ENCODE measurements at places on chromosomes 7 and 10.

DNA sequence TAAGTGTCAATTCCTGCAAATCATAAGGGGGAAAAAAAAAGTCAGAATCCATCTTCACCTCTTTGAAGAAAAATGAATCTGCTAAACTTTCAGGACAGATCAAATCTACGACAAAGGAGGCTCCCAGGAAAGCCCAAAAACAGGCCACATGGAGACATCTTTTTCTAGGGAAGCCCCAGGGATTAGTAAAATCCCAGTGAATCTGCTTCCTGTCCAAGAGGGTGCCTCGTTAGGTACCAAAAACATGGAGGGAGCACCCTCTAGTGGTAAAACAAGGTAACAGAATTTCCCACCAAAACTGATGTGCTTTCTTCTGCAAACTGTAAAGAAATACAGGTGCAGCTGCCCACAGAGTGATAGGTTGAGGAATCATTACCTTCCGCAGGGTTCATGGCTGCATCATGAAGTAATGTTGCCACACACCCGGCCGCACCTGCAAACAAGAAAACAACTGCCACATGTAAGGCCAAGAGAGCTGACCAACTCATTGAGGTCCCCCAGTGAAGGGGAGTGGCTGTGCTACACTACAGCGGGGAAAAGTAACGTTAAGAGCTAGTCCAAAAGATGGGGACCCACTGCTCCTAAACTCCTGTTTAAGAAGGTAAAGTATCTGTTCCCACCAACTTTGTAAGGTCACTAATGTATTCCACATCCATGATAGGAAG lies 7.9 kb downstream of the SLC25A28 start:
- DNase-seq = no peak

DNA sequence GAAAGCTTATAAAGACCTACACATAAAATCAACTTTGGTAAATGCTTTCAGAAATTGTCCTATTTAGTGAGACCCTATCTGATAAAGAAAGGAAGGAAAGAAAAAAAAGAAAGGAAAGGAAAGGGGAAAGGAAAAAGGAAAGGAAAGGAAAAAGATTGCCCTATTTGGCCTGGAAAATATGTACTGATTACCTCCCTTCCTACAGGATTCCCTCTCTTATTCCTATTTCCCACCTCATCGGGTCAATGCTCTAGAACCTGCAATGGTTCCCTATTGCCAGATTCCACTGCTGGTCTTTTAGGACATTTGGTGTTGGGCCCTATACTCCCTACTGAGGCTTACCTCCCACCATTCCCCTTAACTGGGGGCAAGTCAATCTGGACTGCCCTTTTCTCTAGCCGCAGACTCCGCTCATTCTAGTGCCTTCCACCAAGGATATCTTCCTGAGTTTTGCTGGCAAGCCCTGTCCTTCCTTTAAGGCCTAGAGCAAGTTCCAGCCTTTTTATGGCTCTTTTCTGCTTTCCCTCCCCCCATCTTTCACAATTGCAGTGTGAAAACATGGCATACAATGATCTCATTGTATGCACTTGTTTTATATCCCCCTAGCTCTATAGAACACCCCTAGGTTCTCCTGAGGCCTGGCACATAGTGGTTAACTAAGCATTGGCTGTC lies 4.4 kb downstream of the DDIT4 start:
- no peak for DNase-seq

- no peak for DNase-seq
Measured at GRCh38 chr7:134946260-134946659, 40.0 kb upstream of the AGBL3 start.

GRCh38 chr7:151249034-151249731 lies 689 bp upstream of the SMARCD3 start:
- no peak for DNase-seq

GRCh38 chr7:151409667-151410404 lies at the start of gene WDR86:
WDR86 (minus strand) TSS chr7:151410038; CDS start chr7:151409589, 449 bp downstream.
- DNase-seq = no peak

DNA sequence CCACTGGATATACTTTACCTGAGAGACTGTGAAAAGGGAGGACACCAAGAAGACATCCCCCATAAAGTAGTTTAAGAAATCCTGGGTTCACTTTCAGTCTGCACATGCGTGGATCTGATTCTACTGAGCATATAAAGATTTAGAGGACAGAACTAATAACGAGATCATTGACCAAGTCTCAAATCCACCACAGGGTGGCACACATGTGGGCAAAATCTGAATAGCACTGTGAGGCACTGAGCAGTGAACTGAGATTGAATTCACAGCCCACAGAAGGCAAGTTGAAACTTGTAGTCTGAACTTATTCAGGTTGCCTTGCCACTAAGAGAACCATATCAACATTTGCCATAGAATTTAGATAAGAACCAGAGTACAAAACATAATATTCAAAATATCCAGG lies 818.6 kb downstream of the GRID1 start:
- DNase-seq = no peak

- DNase-seq = no peak
Measured at GRCh38 chr10:49650724-49651034, 28.8 kb upstream of the C10orf53 start.

DNA sequence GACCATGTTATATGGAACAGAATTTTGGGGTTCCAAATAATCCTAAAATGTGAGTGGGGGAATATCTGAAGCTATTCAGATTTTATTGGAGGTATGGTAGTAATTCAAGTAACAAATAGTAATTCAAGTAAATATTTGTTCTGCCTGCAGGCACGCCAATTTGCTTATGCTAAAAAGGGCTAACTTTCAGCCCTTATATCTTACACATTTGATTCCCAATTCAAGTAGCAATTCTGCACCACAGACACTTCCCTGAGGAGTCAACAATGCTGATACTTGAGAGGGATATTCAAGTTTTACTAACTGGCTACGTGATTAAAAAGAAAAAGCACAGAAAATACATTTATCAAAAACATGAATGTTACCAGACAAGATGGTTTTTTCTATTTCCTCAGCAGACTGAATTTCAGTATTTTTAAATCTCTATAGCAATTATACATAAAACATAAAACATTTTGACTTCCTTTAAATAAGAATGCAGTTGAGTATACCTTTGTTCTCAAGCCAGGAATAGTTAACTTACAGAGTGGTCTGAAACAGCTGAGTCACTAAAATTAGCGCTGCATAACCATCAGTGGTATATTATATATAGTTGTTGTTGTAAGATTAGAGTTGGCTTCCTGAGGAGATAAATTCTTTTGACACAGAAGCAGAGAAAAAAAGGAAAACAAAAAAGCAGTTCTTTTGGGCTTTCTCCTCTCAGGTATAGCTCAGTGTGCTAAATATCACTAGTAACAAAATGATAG lies 33.9 kb downstream of the MTPN start:
- DNase-seq = no peak

GRCh38 chr7:121882731-121883130 lies 9.8 kb downstream of the PTPRZ1 start:
- DNase-seq = no peak

DNA sequence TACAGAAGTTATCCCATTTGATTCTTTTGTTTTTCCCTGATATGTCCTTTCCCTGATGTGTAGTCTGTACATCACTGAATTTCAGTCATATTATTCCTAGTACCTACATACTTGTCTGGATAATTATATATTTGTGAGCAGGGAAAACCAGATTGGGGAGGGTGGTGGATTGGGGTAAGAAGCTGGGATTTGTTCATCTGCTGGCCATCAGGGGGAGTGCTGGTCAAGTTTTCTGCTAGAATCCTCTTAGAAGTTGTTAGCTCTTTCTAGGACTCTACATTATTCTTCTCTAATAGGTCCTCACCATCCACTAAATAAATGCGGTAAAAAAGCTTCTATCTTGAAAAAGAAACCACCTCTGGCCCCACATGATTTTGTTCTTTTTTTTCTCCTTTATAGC lies 232.7 kb upstream of the TAC1 start:
- no peak for DNase-seq

DNA sequence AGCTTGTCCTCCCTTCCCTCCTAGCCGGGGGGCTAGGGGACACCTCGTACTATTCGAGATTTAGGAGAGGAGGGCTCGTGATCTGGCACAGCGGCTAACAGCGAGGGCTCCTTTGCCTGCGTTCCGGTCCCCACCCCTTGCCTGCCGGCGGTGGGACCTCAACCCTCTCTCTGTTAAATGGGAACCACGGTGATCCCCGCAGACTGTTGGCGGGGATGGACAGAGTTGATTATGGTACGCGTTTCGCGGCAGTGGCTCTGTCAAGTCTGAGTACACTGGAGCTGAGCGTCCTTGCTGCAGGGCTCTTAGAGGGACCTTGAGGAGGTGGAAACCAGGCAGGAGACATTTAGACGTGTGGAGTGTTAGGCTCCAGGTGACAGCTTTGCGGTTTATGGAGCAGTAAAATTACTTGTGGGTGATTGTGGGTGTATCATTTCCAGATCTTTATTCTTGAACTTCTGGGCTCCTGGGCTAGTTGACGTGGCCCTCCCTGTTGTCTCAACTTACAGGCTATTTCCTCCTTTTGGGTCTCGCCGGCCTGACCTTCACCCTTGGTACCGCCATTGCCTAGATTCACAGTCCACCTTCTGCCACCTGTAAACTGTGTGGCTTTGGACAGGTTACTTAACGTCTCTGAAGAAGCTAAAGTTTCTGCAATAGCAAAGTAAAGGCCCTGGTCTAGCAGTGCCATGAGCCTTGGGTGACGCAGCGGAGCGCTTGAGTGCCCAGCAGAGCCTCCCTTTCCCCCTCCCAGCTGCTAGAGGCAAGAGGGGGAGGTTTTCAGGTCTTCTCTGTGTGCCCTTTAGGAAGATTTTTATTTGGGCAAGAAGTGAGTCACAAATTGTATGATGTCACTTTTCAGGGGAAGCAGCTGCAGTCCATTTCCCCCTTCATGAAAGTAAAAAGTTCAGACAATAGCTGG lies 739 bp downstream of the CASP7 start:
- DNase-seq = no peak

- peak; percentile 62 for DNase-seq
Measured at GRCh38 chr10:62610649-62611229, 193.8 kb upstream of the ADO start.

GRCh38 chr7:80770061-80770460 lies 131.6 kb downstream of the CD36 start:
- no peak for DNase-seq

GRCh38 chr7:20030417-20030816 lies 186.8 kb downstream of the MACC1 start:
- no peak for DNase-seq

DNA sequence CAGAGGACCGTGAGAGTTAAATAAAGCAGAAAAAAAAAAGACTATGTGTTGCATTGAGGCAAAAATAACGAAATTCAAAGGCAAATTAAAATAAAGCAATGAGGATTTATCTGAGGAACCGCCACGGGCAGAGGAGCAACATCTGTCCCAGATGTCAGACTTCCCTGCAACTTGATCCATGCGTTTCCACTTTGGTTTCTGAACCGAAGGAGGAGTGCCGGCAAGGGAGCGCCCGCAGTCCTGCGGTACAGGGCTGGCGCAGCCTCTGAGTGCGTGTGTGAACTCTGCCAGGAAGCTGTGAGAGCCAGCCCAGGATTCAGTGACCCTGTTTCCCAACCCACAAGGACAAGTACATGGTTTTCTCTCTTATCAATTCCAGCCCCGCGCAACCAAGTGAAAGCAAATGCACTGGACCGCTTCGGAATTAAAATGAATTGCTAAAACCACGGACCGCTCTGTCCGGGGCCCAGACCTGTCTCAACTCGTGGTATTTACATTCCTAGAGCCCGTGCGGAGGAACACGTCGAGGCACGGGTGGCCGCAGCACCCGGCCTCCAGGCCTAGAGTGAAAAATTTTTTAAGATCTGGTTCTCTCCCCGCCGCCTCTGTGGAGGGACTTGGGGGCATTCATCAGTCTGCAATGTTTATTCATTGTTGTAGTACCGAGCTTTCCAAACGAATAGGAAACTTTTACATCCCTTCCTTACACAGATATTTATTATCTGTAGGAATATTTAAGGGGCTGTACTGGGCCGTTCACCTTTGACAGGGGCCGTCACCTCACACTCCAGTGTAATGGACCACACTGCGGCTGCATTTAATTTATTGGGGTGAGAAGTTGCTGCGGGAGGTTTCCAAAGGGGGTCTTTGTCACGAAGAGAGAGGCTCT lies 291.5 kb upstream of the NFE2L3 start:
- no peak for DNase-seq

- no peak for DNase-seq
Measured at GRCh38 chr10:112230325-112230988, 46.9 kb upstream of the GPAM start.

Data from stimulated activated CD8-positive, alpha-beta memory T cell treated with anti-CD3 and anti-CD28 coated beads, Interleukin-4, amount 100 ng/mL, for 4 hours (primary cell).